ENCODE measurements at places on chromosomes 6 and 20.

DNA sequence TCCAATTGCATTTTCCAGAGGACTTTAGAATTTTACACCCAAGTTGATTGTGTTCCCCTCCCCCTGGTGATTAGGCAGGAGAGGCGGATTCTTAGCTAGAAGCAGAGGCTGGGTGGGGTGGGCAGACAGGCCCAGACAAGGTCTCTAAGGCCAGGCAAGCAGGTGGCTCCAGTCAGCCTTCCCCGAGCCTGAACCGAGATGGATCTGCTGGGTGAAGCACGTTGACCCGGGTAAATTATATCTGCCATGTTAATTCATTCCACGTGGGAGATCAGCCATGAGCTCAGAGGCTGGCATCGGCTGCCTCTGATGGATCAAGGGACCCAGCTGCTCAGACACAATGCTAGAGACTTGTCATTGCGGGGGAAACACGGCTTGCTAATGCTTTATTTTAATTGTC, 159.5 kb upstream of the MAFB start:
- no peak for DNase-seq

- DNase-seq: no peak
Observed at GRCh38 chr6:17679726-17680125, 27.0 kb downstream of the NUP153 start.

- DNase-seq: no peak
Observed at GRCh38 chr6:4560221-4561077, 215.8 kb upstream of the CDYL start.

DNA sequence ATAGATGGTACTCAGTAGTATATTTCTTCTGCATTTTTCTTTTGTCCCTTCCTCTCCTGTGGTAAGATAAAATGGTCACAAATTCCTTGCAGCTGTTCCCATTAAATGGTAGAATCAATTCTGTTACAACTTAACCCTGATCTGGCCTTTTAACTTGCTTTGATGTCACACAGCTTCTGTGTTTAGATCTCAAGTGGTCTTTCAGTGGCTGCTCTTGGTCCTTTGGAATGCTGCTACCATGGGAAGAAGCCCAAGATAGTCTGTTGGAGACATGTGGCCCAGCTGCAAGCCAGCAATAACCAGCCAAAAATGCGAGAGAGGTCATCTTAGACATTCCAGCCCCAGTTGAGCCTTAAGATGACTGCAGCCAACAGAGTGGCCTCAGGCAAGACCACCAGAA, 429.7 kb downstream of the KIF16B start:
- no peak for DNase-seq

GRCh38 chr20:50563133-50563944, 53.2 kb downstream of the PTPN1 start:
- no peak for DNase-seq

GRCh38 chr20:57471496-57472372, 53.2 kb downstream of the CTCFL start:
- DNase-seq: no peak

- DNase-seq: no peak
Observed at GRCh38 chr6:38307740-38308139, 332.0 kb downstream of the BTBD9 start.
